ENCODE measurements at places on chromosomes 2 and 18.

DNA sequence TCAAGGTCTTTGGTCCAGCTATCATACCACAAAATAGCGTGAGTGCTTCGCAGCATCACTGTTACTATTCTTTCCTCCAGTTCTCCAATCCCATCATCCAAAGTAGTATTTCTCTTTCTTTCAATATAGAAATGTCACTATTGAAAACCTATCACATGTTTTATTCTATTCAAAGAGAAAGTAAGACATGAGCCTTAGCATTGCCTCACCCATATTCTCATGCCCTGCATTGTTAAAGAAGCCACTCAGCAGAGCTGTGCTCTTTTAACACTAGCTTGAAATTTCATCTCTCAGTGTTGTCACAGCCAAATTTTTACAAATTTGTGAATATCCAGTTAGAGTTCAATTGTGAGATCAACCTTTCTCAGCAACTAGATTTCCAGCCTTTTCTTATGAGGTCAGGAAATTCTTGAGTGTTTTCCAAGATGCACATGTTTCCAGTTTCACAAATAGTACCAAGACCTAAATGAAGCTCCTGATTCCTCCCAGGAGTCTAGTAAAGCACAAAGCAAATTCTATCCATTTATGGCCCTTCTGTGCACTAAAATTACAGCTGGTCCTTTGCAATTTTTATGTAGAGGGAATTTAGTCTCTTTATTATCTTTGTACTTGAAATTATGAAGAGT, 343.7 kb downstream of the SPAG16 start:
- DNase-seq: no peak

- no peak for DNase-seq
Measured at GRCh38 chr2:38907743-38908562, 18.3 kb downstream of the ARHGEF33 start.

DNA sequence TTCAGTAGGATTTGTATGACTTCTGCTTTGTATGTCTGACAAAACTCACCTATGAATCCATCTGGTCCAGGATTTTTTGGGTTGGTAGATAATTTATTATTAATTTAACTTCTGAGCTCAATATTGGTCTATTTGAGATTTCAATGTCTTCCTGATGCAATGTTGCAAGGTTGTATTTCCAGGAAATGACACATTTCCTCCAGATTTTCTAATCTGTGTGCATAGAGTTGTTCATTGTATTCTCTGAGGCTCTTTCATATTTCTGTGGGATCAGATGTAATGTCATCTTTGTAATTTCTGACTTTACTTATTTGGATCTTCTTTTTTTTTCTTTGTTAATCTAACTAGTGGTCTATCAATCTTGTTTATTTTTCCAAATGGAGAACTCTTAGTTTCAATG, 584.7 kb upstream of the SETBP1 start:
- no peak for DNase-seq

DNA sequence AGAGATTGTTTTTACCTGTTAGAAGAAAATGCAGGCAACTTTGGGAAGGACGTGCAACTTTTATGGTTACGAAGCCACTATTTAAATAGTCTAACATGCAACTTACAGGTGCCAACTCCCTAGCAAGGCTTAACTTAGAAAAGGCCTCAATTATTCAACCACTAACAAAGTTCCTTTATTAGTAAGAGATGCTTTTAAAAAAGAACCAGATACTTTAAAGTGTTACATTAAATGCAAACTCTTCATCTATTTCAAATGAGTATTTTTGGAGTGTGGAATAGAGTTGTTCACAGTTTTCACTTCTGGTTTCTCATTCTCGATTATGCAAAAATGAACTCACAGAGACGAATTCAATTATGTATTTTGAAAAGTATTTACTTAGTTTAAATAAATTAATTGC, 51.7 kb downstream of the PELI1 start:
- DNase-seq: no peak

GRCh38 chr18:57533006-57533867, 53.3 kb downstream of the FECH start:
- no peak for DNase-seq

DNA sequence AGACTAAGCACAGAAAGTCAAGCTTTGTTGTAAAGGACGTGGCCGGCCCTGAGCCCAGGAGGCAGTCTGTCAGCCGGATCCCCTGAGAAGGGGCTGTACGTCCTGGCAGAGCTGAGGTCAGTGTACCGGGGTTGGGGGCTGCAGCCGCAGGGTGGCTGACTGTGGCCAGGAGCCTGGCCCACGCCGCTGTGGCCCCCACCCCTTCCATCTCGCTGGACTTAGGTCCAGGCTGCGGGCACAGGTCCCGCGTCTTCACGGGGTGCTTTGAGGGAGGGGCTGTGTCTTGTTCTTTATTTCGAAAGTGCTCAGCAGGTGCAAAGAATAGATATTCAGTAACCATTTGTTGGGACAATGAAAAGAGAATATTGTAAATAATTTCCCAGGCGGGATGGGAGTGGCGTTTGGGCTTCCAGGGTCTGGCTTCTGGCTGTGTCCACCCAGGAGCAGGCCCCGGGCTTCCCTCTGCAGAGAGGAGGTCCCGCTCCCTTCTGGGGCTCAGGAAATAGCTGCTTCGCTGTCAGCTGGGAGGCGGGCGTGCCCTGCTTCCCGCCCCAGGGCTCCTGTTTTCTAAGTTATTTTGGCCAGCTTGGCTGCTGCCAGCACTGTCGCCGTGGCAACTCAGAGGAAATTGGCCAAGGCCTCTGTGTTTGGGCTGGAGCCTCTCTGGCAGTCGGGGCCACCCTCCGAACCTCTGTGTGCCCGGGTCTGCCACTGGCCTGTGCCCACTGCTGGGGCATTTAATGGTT, 7.4 kb downstream of the NFATC1 start:
- DNase-seq: no peak

GRCh38 chr2:212276813-212277212, 261.8 kb downstream of the ERBB4 start:
- DNase-seq: no peak

All from stimulated activated CD8-positive, alpha-beta memory T cell treated with anti-CD3 and anti-CD28 coated beads, Interleukin-4, amount 100 ng/mL, for 4 hours (primary cell).